Regular cardiac myocyte (primary cell): ENCODE measurements at places on chromosomes 1 and 21. TPM values are rescaled to one million over a fixed set of nuclear protein-coding genes. Genes with fewer than 3 reads are reported as not detected.

CASZ1 gene
- total RNA-seq, result under 0.01 and 0.56 TPM in 2 replicates

APOBEC4 gene
- not detected in 2 replicates for total RNA-seq

SLC6A9 gene
- total RNA-seq, result 2.1 and 4.2 TPM in 2 replicates

FAM76A gene
- total RNA-seq, result 10.5 and 14.9 TPM in 2 replicates

NTMT2 gene
- total RNA-seq, result not detected in 2 replicates

VN1R5 gene
- total RNA-seq, result not detected in 2 replicates

F13B gene
- under 0.01 TPM in 1 of 2 replicates, not detected in the other for total RNA-seq

DMAP1 gene
- total RNA-seq, result 13.2 and 33.7 TPM in 2 replicates

NBPF3 gene
- 12.3 and 23.7 TPM in 2 replicates for total RNA-seq

IL19 gene
- 0.28 TPM in 1 of 2 replicates, not detected in the other for total RNA-seq

CD48 gene
- total RNA-seq, result not detected in 2 replicates

OR2T2 gene
- not detected in 2 replicates for total RNA-seq

NTRK1 gene
- total RNA-seq, result 0.77 and 1.1 TPM in 2 replicates

PLD5 gene
- not detected in 2 replicates for total RNA-seq

RGS16 gene
- 0.58 and 2.3 TPM in 2 replicates for total RNA-seq

DUSP10 gene
- total RNA-seq, result 19.6 and 28.8 TPM in 2 replicates

SLC50A1 gene
- total RNA-seq, result 26.6 and 27.3 TPM in 2 replicates

HCRTR1 gene
- under 0.01 TPM in 1 of 2 replicates, not detected in the other for total RNA-seq

AIDA gene
- 45.7 and 93.2 TPM in 2 replicates for total RNA-seq

TNFRSF14 gene
- total RNA-seq, result 10.9 and 45.9 TPM in 2 replicates

SIM2 gene
- total RNA-seq, result 0.19 and 5.4 TPM in 2 replicates

TRIM63 gene
- total RNA-seq, result under 0.01 TPM in 1 of 2 replicates, not detected in the other

S100A7A gene
- not detected in 2 replicates for total RNA-seq

ELF3 gene
- 0.77 and 2.5 TPM in 2 replicates for total RNA-seq

SCAMP3 gene
- total RNA-seq, result 32.1 and 42.9 TPM in 2 replicates

ACTL8 gene
- 0.19 TPM in 1 of 2 replicates, not detected in the other for total RNA-seq

C1orf87 gene
- total RNA-seq, result not detected in 2 replicates

LEFTY2 gene
- total RNA-seq, result under 0.01 TPM in 1 of 2 replicates, not detected in the other
